ENCODE measurements at places on chromosomes 4 and X.

- DNase-seq, result no peak
These were observed 139.6 kb downstream of the AASDH start for GRCh38 chr4:56247646-56248045.

- no peak for DNase-seq
These were observed 14.2 kb downstream of the ZNF81 start for GRCh38 chrX:47850901-47851300.

- DNase-seq, result no peak
These were observed 68.7 kb downstream of the MGST2 start for GRCh38 chr4:139734201-139734874.

DNA sequence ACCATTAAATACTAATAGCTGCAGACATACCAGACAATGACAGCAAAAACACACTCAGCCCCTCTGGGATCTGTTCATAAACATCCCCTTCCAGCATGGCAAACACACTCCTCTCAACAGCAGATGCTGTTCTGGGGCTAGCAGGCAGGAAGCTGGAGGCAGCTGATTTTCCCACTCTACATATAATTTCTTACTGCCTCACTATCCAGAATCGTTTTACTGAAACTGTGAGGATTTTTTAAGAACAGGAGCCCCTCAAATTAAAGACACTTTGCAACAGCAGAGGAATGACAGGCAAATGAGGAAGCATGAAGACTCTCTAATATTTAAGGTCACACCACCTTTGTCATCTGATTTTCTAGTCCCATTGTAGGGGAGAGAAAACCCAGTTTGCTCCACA, 2.2 kb downstream of the MAPK10 start:
- DNase-seq, result no peak

DNA sequence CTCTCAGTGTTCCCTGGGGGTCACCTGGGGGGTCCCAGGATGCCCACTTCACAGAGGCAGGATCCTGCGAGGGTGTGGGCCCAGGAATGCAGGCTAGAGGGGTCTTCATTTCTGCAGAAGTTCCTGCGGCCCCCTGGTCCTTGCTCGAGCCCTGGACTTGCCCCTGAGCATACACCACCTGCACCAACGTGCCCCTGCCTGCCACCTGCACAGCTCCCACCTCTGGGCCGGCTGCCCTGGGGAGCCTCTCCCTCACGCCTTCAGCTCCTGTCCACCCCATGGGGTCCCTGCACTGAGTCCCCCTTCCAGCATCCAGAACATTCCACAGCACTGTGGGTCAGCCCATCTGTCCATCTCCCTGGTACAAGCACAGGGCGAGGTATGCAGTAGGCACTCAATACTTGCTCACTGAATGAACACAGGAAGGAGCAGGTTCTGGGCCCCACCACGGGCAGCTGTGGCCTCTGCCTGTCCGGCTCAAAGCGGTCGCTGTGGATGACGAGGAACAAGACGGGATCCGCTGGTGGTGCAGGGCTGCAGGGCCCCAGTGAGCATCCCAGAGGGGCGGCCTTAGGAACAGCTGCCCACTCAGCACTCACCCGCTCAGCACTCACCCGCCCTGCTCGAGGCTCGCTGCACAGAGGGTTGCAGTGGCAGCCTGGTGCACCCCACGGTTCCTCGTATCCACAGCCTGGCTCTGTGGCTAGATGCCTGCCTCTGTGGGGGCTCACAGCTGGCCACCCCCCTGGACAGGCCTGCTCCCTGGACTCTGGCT, 70.5 kb upstream of the MXD4 start:
- no peak for DNase-seq

- no peak for DNase-seq
These were observed 113.2 kb downstream of the MID1 start for GRCh38 chrX:10507181-10507580.

GRCh38 chr4:129059028-129059427, 34.3 kb downstream of the SCLT1 start:
- DNase-seq, result no peak

GRCh38 chrX:153897899-153898298, 6.6 kb upstream of the AVPR2 start:
- no peak for DNase-seq

GRCh38 chr4:93828332-93828994, at the start of gene ATOH1:
Gene ATOH1 (plus strand): TSS chr4:93828753. CDS start chr4:93828927, 174 bp downstream.
- no peak for DNase-seq

DNA sequence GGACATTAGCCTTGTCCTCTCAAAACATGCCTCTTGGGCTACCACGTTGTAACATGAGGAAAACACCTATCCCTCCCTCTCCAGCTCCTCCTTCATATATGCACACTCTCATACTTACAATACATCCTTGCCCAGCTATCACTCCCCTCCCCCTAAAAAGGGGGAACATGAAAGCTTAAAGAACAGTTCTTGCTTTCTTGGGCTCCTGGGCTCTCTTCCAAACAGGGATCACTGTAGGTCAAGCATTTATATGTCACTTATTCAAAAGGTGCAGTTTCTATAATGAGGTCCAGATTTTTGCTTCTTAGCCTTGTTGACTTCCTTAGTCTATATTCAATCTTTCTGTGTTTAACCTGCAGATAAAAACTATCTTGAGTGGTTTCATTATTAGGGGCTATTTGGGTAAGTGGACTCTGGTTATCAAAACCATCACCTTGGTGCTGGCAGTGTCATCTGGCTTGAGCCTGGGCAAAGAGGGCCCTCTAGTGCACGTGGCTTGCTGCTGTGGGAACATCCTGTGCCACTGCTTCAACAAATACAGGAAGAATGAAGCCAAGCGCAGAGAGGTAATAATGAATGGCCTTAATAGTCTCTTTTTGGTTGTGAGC, 119.4 kb downstream of the AKAP4 start:
- DNase-seq, result no peak

GRCh38 chrX:50072110-50072509, 128.7 kb downstream of the AKAP4 start:
- DNase-seq, result no peak

DNA sequence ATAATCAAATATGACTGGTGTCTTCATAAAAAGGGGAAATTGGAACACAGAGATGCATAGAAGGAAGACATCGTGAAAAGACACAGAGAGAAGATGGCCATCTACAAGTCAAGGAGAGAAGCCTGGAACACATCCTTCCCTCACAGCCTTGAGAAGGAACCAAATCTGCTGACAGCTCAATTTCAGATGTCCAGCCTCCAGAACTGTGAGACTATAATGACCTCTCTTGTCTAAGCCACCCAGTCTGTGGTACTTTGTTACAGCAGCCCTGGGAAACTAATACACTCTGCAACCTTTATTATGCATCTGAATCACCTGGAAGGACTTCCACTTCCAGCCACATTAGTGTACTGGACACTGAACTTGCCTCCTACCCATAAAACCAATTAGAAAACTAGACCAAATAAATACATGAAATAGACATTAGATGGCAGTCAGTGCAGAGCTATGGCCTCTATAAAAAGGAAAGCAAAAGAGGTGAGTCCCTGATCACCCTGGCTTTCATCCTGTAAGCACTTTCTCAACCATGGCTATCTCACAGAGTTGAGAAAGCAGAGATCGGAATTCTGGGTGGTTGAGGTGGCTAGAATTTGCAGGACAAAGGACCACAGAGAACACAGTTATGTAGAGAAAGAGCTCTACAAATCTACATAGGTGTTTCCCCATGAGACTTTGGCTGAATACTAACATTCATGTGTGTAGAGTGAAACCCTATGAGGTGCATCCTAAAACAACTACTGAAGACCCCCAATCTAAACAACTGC, 25.7 kb downstream of the GAB3 start:
- DNase-seq, result no peak

GRCh38 chrX:21398426-21398825, 24.2 kb downstream of the CNKSR2 start:
- no peak for DNase-seq

GRCh38 chrX:110373310-110373709, 14.7 kb downstream of the RTL9 start:
- DNase-seq, result no peak

GRCh38 chrX:144637731-144638130, 609.6 kb upstream of the SPANXN1 start:
- no peak for DNase-seq

- peak; percentile 22 for DNase-seq
These were observed 21.2 kb downstream of the PPAT start for GRCh38 chr4:56414135-56414670.

GRCh38 chrX:66005830-66006449, 33.9 kb downstream of the VSIG4 start:
- DNase-seq, result no peak

GRCh38 chr4:139816856-139817255, 151.2 kb downstream of the MGST2 start:
- DNase-seq, result no peak

- peak; percentile 57 for DNase-seq
These were observed 31.5 kb upstream of the LNX1 start for GRCh38 chr4:53622739-53623151.

DNA sequence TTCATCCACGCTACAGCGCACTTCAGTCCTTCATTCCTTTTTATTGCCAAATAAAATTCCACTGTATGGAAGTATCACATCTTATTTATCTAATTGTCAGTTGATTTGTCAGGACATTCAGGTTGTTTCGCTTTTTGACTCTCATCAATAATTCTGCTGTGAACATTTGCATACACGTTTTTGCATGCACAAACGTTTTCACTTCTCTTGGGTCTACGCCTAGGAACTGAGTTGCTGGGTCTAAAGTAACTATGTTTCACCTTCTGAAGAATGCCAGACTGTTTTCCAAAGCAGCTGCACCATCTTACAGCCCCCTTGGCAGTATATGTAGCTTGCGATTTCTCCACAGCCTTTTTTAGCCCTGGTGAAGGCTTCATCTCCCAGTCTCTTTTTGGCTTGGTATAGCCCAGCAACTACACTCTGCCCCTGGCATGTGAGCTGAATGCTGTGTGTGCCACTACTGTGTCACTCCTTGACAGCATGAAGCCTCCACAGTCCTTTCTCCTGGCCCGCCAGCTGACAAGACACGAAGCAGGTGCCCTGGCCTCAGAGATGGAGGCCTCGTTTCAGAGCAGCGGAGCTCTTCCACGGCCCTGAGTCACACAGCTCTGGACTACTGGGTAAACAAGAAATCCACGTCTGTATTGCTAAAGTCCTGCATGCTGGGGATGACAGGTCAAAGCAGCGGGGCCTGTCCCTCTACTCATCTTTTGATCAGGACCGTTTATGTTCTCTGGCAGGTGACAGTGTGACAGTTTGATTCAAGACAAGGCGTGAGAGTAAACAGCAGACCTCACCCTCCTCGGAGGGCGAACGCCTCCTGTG, 75.5 kb downstream of the NSUN7 start:
- no peak for DNase-seq

- no peak for DNase-seq
These were observed 96.2 kb upstream of the PABPC4L start for GRCh38 chr4:134297765-134298164.

DNA sequence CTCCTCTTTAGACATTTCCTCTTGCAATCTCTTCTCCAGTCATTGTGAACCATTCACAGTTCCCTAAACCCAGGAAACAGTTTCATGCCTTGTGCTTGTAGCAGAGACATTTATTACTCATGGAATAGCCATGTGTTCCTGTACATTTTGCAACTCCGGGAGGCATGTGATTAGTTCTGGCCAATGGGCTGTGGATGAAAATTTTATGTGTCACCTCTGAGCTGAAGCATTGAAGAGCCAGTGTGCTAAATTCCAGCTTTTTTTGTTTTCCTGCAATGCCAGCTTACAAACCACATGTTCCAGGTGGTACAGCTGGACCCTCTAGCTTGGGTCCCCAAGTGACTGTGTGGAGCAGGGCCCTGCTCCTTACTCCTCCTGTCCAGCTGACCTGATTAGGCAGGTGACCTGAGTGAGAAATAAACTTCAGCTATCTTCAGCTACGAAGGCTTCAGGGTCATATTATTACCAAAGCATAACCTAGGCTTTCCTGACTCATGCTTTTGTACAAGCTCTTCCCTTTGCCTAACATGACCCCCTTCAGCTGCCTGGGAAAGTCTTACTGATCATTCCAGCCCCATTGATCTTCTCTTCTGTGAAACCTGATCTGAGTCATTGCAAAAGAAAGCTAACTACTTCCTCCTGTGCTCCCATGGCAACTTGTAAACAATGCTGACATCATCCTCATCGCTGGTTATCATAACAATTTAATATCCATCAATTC, 200.4 kb downstream of the PTTG2 start:
- DNase-seq, result peak; percentile 97

DNA sequence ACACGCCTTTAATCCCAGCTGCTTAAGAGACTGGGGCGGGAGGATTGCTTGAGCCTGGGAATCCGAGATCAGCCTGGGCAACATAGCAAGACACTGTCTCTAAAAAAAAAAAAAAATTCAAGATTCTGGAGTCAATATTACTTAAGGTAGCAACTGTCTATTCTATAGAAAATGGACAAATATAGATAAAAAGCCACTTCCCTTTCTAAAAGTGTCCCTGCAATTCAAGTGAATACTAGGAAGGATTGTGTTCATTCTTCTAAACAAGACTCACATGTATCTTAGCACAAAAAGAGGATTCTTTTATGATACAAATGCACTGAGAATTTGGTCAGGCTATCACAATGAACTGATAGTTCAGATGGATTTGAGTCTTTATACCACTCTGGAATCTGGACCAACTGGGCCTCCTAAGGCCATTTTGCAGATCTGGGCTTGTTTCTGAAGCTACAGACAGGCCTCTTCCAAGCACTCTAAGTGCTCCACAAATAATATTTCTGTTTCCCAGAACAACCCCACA, 7.0 kb downstream of the PKD2 start:
- no peak for DNase-seq

All from fibroblast of skin of left quadriceps (primary cell).